A549 treated with GW870086 at 1 μM for 4 hours (cell line): ENCODE measurements at places on chromosomes 6 and 20. TPM values are rescaled to one million over a fixed set of nuclear protein-coding genes. Genes with fewer than 3 reads are reported as not detected.

Gene SRSF12
- total RNA-seq, result 1.6 to 2.4 TPM (median 2.3 TPM) in 5 replicates

Gene RRAGD
- total RNA-seq, result 3.7 to 5.2 TPM (median 4.4 TPM) in 5 replicates

Gene LAMA4
- 0.75 to 1.9 TPM (median 1.4 TPM) in 5 replicates for total RNA-seq

Gene TRAPPC3L
- total RNA-seq, result not detected in 5 replicates

Gene EPM2A
- 2.5 to 3.6 TPM (median 3.0 TPM) in 5 replicates for total RNA-seq

Gene SPATS1
- not detected in 5 replicates for total RNA-seq

Gene ID1
- total RNA-seq, result 385 to 513 TPM (median 425 TPM) in 5 replicates

Gene ZBTB46
- 0.66 to 0.86 TPM (median 0.78 TPM) in 5 replicates for total RNA-seq

Gene ZNF165
- 0.67 to 0.97 TPM (median 0.90 TPM) in 5 replicates for total RNA-seq

Gene KIAA1755
- total RNA-seq, result 0.13 to 0.18 TPM (median 0.14 TPM) in 4 of 5 replicates, not detected in the other

Gene HLA-DOB
- 0.18 to 0.36 TPM (median 0.30 TPM) in 4 of 5 replicates, not detected in the other for total RNA-seq

Gene ANKRD6
- total RNA-seq, result 1.1 to 2.2 TPM (median 2.1 TPM) in 5 replicates

Gene LIME1
- 3.9 to 9.6 TPM (median 8.7 TPM) in 5 replicates for total RNA-seq

Gene TINAG
- total RNA-seq, result not detected in 5 replicates

Gene CCR6
- total RNA-seq, result 0.16 TPM in 1 of 5 replicates, not detected in the others

Gene FARS2
- total RNA-seq, result 9.6 to 11.5 TPM (median 10.3 TPM) in 5 replicates

Gene JARID2
- total RNA-seq, result 8.6 to 11.2 TPM (median 10.6 TPM) in 5 replicates

Gene ARG1
- total RNA-seq, result not detected in 5 replicates

Gene DZANK1
- total RNA-seq, result 2.7 to 3.0 TPM (median 2.9 TPM) in 5 replicates

Gene MYL9
- total RNA-seq, result 15.9 to 26.5 TPM (median 17.6 TPM) in 5 replicates

Gene GPR6
- total RNA-seq, result not detected in 5 replicates

Gene OSER1
- total RNA-seq, result 43.4 to 57.9 TPM (median 51.2 TPM) in 5 replicates

Gene VSX1
- 0.43 to 1.1 TPM (median 0.61 TPM) in 5 replicates for total RNA-seq

Gene SAMD10
- total RNA-seq, result not detected in 5 replicates

Gene CTAGE9
- not detected in 5 replicates for total RNA-seq

Gene MCCD1
- total RNA-seq, result not detected in 5 replicates

Gene FAM162B
- total RNA-seq, result not detected in 5 replicates

Gene RAET1G
- 7.4 to 12.3 TPM (median 9.8 TPM) in 5 replicates for total RNA-seq

Gene TXLNB
- total RNA-seq, result not detected in 5 replicates

Gene PSMB1
- total RNA-seq, result 237 to 259 TPM (median 252 TPM) in 5 replicates

Gene BPIFB2
- total RNA-seq, result not detected in 5 replicates

Gene IL17F
- not detected in 5 replicates for total RNA-seq

Gene SH3BGRL2
- total RNA-seq, result 0.25 to 0.41 TPM (median 0.34 TPM) in 5 replicates
